ENCODE measurements at places on chromosomes 16 and 17.

DNA sequence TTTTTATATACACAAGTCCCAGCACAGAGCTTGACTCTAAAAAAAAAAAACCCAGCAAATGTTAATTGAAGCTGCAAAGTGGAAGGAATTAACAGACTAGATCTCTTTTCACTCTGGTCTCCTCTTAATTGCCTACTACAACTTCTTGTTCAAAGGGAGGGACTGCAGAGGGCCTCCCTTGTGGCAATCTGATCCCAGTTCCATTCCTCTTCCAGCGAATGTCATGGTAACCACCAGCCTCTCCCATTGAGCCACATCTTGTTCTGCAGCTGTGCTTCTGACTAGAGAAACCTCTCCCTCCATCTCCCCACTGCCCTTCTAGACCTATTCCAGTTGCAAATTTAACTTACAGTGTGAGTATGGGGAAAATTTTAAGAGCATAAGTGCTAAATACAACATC is 5.9 kb downstream of the SUPT6H start:
- no peak for DNase-seq

DNA sequence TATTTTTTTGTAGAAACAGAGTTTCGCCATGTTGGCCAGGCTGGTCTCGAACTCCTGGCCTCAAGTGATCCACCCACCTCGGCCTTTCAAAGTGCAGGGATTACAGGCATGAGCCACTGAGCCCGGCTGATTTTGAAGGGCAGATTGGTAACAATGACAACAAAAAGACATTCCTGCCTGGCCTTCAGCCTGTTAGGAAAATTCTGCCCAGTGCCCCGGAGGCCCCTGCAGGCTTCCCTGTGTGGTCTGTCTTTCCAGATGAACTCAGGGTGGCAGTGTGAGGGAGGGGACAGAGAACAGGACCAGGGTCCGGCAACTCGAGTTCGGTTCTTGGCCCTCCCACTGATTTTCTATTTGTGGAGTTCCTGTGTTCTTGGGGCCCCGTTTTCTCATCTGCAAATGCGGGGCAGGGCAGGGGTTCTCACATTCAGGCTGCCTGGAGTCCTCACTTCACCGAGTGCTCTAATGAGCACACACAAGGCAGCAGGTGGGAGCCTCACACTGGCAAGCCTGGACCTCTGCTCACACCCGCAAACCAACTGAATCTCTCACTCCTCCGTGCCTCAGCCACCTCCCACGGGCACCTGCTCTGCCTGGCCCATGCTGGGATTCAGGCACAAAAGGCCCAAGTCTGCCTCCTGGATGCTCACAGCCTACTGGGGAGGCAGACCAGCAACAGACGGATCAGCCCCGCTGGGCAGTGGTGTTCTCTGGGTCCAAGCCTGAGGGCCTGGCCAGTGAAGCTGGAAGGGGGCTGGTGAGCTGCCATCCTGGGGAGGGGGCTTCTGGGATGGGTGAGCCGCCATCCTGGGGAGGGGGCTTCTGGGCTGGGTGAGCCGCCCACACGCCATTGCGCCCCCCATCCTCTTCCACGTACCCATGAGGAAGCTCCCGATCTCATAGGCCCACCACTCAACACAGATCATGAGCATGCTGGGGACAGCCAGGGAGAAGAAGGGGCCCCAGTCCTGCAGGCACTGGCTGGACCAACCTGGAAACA is 10.3 kb downstream of the SLC47A2 start:
- DNase-seq = no peak

DNA sequence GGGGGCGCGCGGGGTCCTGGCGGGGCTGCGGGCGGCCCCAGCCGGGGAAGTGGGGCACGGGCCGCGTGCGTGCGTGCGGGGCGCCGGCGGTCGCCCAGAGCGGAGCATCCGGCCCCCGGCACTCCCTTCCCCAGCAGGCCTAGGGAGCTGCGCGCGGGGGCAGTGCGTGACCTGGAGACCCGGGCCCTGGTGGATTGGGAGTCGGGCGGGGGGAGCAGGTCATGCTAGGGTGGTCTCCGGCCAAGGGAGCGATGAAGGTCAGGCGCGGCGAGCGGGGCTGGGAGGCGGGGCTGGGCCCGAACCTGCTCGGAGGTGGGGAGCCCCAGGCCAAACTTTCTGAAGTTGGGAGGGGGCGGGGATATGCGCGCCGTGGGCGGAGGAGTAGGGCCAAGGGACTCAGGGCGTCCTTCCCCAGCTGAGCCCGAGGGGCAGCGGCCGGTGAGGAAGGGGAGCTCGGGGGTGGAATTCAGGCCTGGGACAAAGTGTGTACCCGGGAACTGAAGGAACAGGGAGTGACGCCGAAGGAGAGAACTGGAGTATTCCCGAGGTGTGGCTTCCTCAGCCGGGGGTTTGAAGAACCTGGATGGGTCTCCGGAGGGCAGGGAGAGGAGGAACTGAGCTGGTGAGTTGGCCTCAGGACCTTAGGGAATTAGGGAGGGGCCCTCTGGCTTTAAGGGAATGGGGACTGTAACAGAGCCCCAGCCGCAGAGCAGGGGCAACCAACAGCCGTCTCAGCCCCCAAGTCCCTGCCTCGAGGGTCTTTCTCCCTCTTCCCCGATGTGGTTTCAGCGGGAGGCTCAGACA is 589 bp downstream of the XYLT2 start:
- DNase-seq = no peak

DNA sequence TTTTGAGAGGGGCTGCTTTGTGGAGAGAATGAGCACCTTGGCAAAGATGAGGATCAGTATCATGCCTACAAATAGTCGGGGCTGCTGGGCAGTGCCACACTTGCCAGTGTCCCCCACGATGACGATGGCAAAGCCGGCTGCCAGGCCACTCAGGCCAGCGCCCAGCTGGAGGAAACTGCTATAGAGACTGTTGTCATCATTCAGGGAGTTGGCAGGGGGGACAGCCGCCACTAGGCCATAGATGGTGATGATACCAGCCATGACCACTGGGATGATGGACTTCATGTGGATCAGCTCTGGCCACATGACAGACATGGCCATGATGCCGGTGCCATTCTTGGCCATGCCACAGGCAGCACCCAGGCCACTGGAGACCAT is 23.8 kb downstream of the MINK1 start:
- no peak for DNase-seq

DNA sequence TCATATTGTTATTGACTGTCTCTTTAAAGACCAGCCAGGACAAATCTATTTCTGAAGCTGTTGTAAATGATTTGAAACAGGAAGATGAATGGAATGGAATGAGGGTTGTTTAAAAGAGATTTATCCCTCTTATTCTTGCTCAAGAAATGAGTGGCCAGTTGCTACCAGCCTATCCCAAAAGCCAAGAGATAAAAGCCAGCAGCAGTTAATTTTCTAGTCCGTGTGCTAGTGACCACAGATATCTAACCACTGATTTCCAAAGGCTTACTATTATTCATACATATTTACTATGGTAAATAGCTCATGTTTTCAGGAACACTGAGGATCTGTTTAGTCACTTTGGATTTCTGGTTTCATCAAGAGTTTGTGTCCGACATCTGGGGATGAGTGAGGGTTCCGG is 105.7 kb downstream of the CDH13 start:
- DNase-seq = no peak

DNA sequence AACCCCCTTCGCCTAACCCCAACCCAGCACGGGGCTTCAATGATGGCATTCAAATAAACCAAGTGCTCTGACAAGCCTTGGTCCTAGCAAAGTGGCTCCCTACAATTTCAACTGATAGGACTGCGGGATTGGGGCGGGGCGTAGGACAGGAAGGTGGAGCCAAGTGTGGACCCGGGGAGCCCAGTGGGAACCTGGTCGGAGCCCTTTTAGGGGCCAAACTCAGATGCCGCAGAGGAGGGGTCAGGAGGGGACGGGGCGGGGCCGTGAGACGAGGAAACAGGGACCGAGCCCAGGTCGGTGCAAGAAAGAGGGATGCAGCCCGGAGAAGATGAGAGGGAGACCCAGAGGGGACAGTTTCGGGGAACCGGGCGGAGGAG is 13.2 kb upstream of the CDIPT start:
- no peak for DNase-seq

- DNase-seq = no peak
Measured at GRCh38 chr16:11774065-11774626, 22.9 kb downstream of the ZC3H7A start.

DNA sequence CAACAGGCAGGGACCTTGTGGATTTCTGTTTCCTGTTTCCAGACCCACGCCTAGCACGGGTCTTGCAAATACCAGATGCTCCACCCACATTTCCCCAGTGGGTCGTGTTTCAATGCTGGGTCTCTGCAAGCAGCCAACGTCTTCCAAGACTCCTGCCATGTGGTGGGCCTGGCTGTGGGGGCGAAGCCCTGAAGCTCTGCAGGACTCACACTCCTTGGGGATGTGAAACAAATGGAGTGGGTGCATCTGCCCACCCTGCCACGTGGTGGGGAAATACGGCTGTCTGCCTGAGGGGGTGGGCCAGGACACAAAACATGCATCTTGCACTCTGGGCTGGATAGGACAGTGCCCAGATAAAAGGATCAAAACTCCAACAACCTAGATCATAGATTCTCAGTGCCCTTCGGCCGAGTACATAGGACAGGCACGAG is 32.6 kb downstream of the FA2H start:
- no peak for DNase-seq

DNA sequence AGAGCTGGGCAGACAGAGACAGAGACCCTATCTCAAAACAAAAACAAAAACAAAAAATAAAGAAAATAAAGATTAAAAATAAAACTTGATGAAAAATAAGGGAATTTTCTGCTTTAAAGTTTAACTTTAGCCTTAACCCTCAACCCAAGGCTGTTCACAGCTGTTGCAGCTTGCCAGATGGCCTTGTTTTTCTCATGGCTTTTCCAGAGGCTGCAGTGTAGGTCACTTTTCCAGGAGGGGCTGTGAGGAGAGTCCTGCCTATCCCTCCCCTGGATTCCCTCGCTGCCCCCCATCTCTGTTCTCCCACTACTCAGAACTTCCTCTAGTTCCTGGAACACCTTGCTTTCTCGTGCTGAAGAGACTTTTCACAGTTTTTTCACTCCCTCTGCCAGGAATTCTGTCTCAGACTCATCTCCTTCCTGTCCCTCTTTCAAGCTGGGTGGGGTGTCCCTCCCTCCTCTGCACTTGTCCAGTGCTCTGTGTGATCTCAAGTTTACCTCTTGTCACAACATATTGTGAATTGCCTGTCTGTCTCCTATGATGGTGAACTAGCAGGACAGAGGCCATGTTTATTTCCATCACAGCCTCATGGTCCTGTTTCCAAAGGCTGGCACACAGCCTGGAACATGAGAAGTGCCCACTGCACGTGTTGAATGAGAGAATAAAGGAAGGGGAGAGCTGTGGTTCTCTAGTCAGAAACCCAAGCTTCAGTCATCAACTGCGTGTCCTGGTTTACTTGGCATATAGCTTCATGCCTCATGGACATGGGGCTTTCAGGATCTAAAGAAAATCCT is 69.9 kb upstream of the MSI2 start:
- DNase-seq = peak; percentile 11

DNA sequence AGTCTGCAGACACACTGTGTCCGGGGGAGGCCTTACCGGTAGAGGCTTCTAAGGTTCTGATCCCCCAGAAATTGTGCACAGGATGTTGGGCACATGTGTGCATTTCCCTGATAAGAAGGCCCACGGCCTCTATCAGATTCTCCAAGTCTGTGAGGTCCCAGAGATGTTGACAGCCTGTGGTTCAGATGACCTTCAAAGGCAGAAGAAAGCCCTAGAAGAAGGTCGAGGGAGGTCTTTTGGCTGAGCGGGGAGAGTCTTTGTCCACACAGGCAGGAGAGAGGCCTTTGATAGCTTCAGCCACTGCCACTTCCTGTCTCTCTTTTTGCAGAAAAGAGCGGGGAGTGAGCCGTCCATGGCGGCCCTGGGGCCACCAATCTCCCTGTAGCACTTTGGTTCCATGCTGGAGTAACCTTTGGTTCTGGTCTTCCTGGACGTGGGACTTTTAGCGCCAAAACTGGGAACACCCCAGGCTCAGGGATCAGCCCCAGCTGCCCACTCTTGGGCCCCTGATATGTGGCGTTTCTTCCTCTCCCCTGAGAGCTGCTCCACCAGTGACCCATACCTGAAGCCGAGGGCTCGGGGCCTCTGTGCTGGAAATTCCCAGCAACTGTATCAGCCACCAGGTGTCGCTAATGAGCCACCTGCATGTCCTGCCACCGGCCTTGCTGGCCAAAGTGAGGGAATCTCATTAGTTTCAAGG is 28.1 kb upstream of the LGALS9 start:
- peak; percentile 71 for DNase-seq
